Fibroblast of mammary gland (primary cell): ENCODE measurements at places on chromosomes 2 and 18.

- peak; percentile 44 for DNase-seq
Measured at GRCh38 chr2:163200741-163201140, 362.2 kb upstream of the KCNH7 start.

GRCh38 chr2:191358325-191359025, 113.3 kb downstream of the MYO1B start:
- no peak for DNase-seq

- DNase-seq: peak; percentile 51
Measured at GRCh38 chr2:229342376-229342775, 71.3 kb upstream of the PID1 start.

- DNase-seq: no peak
Measured at GRCh38 chr2:227865291-227865690, 6.1 kb upstream of the DAW1 start.

DNA sequence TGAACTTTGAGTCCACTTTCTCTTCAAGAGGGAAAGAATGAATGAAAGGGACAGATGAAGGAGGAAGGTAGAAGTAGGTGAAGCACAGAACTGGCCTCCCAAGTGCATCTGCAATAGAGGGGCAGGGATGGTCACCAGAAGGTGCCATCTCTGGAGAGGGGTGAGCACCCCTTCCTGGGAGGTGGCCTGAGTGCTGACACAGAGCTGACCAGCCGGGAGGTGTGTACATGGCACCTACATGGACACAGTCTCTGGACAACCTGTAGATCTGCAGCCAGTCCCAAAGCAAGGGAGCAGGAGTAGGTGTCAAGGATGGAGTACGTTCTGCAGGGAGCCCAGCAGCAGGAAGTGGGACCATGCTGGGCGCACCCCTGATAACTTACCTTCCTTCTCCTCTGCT, 83.2 kb downstream of the TFCP2L1 start:
- DNase-seq: no peak

DNA sequence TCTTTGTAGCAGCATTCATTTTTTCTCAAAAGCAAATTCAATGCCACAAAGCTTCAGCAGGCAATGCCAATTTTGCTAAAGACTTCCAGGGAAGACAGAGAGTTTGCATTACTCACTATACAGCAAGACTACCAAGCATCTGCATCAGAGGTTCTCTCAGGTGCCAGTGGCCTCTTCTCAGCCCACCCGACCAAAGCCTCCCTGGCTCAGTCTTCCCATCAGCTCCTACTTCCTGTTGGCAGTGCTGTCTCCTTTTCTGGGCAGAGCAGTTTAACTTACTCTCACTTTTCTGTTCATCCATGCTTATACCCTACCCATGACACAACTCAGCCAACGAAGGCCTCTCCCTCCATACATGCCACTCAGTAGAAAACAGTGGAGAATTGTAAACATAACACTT, 157.1 kb downstream of the TRABD2A start:
- DNase-seq: no peak

DNA sequence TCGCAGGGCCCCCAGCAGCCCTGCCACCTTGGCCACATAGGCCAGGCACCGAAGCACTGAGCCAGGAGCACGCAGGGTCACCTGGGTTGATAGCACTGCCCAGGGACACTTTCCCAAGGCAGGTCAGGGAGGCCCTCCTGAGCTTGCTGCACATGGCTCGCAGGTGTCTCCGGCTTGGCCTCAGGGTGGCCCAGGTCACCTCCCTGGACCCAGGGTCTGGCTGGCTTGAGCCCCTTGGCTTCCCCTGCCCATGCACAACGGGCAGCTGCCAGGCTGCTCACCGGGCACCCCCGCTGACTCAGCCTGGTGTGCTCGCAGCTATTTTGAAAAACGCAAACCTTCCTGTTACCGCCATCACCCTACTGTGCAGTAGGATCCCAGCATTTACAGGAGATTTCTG, 502.3 kb downstream of the EIPR1 start:
- DNase-seq: no peak

DNA sequence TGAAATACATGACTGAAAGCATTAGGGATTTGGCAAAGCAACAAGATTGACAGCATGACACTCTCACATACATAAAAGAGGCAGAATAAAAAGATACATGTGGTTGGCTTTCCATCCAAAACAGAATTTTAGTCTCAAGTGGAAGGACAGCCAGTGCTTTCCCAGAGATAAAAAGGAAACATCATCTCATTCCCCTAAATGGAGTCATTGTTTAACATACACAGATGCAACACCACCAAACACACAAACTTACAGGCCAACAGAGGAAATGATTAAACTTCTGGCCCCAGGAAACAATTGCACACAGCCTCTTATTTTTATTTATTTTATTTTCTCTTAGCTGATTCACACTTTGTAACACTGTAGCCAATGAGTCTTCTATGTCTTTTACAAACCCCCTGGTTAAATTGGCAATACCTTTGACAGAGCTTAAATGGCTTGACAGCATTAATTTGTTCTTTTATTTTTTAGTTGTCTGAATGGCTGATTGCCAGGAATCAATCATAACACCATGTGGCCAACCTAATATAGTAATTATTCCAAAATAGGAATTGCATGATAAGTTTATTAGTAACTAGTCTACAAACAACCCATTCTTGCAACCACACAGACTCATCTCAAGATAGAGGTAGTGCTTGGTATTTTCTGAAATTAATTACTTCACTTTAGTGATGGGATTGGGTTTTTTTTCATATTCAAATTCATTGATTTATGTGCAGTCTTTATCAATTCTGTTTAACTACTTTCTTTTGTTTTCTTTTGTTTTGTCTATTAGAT, 190.5 kb downstream of the RND3 start:
- peak; percentile 85 for DNase-seq

DNA sequence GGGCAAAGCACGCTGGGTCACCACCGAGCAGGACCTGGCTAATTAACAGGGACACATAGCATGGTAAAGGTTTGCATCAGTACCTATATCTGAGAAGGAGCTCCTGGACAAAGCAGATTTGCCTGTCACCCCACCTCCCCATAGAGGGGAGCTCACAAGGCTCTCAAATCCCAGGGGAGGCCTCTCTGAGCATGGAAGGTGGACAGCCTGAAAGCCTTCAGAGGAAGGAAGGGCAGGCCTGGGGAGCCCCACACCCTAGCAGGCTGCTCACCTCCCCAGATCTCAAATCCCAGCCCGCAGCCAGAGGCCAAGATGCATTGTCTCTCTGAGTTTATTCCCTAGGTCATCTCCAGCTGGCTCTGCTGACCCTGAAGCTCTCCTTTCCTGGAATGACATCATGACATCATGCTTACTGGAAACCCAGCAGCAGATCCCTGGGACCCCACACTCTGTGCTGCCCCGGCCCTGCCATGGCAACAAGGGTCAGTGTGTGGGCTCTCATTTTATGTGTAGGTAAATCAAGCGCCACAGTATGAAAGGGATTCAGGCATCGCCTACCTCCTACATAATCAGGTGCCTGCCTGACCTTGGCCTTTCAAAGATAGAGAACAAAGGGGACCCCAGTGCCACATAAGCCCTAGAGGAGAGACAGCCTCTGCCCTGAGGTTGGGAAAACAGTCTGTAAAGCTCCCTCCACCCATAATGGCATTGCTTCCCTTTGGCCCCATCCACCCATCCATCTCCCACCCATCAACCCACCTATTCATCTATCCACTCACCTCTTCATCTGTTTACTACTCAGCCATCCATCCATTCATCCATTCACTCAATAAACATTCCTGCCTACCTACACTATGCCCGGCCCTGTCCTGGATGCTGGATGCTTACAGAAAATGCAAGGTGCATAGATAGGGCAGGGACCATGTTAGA, 15.7 kb upstream of the TEX51 start:
- no peak for DNase-seq

DNA sequence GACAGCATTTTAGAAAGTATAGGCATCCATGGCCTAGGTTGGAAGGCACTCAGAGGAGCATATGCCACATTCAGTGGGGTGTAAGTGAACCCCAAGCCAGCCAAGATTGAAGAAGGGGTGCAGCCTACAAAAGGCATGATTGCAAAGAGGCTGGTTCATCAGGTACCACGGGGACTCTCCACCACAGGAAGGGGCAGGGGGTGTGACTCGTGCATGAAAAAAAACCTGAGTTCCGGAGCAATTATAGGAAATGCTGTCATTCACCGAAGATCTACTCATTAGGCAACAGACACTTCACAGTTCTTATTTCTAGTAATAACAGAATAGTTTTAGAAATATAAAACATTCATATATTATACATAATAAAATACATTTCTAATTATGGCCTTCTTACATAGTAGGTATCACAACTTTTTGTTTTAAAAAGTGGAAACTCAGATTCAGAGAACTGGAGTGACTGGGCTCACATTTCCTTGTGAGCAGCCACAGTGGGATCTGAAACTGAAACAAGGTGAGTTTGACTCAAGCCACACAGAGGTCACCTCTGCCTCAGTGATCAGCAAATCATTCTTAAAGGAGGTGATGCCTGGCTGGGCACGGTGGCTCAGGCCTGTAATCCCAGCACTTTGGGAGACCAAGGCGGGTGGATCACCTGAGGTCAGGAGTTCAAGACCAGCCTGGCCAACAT, 188.4 kb upstream of the GYPC start:
- DNase-seq: no peak

DNA sequence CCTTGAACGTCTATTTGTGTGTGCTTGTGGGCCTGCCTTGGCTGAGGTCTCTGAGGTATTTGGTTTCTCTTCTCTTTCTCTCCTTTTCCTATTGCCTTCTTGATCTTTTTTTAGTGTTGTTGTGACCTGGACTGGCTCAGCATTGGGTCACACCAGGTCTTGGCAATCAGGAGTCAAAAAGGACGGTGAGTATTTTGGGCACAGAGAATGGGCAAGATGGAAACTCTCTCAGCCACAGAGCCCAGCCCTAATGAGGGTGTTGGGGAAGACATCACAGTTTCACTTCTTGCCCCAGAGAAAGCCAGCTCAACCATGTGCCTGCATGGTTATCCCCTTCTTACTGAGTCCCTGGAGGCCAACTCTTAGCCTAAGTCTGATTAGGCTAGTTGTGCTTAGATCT, 13.7 kb upstream of the INO80C start:
- no peak for DNase-seq

DNA sequence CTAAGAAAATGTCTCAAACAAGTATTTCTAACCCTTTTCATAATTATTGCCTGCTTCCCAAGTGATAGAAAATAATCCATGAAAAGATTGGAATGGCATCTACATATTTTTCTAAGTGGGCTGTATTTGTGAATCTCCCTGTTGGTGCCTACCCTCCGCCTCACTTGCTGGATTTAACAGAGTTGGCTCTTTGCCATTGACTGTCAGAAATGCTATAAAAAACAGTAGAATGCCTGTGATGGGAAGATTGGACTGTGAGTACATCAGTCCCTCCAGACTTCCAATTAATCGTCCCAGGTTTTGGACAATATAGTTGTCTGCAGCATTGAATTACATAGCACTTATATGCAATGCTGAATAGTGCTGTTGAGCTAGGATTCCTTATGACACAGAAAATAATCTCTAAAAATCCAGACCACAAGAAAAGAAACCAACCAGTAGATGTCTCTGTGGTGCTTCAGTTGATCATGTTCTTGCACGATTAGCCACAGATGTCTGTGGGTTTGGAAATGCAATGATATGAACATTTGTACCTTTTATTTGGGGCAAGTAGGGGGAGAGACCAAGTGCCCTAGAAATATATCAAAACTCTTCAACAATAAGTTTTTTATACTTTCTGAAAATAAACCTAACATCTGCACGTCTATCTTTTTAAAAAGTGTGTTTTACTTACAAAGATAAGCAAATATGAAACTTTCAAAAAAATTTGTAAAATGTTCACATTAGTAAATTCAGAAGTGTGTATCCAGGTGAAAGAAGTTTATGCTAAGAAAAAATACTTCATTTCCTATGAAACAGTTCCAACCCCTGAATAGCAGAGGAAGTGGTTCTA, 88.5 kb downstream of the DYNAP start:
- DNase-seq: peak; percentile 89

DNA sequence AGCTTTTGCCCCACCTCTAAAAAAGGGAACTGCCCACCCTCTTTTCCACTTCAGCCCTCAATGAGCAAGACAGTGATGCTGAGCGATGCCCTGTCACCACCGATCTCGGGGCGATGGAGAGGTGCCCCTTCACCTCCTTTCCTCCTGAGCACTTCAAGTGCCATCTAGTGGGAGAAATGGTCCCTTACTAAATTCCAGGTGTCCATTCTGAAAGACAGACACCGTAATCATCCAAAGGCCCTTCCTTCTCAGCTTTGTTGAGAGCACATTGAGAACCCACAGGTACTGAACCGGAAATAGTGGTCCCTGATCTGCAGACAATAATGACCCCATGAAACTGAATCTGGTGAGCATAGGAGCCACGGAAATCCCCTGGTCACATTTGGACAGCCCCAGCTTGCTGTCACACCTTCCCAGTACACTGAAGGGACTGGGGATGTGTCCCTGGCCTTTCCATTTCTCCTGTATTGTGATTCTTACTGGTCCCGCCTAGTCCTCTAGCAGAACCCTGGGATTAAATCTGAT, 38.5 kb downstream of the KCTD18 start:
- peak; percentile 50 for DNase-seq

- peak; percentile 11 for DNase-seq
Measured at GRCh38 chr2:68839260-68839833, 31.9 kb downstream of the BMP10 start.

- no peak for DNase-seq
Measured at GRCh38 chr18:37330173-37330572, 235.4 kb downstream of the CELF4 start.

GRCh38 chr2:33607251-33607721, 8.2 kb upstream of the FAM98A start:
- DNase-seq: no peak

DNA sequence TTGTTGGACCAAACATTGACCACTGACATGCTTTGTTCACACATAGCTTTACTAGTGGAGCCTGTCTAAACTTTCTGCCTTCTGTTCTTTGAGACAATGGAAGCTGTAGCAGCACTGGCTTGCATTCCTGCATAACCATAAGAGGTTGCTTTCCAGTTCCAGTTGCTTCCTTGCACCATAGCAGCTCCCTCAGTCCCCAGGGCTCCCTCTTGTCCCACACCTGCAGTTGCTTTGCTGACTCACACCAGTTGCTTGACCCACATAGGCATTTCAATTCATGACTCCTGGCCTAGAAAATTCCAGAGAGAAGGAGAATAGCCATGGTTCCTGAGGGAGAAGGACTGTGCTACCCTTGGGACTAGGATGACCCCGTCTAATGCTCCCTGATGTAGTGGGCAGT, 20.9 kb downstream of the SGPP2 start:
- peak; percentile 5 for DNase-seq

- DNase-seq: peak; percentile 59
Measured at GRCh38 chr18:31835528-31836133, 75.0 kb upstream of the SLC25A52 start.

DNA sequence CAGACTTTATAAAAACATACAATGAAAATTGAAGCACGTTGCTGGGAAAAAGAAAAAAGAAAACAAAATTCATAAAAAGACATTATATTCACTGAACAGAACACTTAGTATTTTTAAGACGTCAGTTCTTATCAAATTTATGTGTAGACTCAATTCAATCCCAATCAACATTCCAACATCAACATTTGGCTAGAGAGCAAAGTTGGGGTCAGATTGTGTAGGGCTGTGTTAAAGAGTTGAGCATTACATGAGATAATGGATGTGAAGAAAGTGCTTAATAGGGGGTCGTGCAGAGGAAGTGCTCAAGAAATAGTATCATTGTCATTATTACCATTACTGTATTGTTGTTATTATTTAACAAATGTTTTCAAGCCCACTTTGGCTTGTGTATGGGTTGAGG, 154.1 kb upstream of the TNP1 start:
- no peak for DNase-seq

- no peak for DNase-seq
Measured at GRCh38 chr2:13089971-13090370, 373.2 kb downstream of the TRIB2 start.

GRCh38 chr18:45962461-45962860, 4.7 kb downstream of the EPG5 start:
- no peak for DNase-seq
